Activated gamma-delta T cell treated with Interleukin-2 at 50 U/mL for 16 hours (primary cell): ENCODE measurements at places on chromosomes 6 and 20.

DNA sequence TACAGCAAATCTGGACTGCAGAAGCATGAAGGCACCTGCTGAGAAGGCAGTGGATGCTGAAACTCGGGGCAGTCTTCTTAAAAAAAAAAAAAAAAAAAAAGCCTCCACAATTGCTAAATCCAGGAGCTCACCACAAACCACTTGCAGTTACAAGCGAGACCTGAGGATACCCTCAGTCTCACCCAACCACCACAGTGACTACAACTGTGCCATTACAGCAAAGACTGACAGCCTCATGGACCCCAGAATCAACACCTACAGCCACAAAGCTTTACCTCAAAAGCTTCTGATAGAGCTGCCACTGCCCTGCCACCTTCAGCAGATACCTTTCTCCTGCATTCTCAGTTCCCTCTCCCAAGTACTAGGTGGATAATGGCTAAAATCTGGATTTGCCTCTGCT, 9.0 kb downstream of the COL21A1 start:
- no peak for DNase-seq

DNA sequence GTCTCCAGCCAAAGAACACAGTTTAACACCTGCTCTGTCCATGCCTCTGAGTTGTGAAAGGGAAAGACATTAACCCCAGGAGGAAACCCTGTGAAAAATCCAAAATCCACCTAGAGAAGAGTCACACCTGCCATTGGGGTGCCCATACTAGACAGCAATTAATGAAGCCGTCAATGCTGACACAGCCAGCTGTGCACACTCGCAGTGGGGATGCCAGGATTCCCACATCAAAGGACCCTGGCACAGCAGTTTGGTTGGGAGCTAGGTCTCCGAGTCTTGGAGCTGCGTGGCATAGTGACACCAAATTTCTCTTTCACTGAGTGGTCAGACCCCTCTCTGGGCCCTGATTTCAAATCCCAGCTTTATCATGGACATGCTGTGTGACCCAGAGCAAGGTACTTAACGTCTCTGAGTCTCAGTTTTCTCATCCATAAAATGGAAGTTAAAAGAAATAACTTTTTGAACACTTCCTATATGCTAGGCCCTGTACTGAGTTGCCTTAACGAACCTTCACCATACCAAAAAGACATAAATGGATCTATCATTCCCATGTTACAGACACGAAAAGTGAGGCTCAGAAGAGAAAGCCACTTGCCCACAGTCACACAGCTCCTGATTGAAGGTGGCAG, 30.8 kb downstream of the BPIFB1 start:
- DNase-seq = no peak

GRCh38 chr20:17957505-17958363, 10.9 kb downstream of the SNX5 start:
- no peak for DNase-seq

DNA sequence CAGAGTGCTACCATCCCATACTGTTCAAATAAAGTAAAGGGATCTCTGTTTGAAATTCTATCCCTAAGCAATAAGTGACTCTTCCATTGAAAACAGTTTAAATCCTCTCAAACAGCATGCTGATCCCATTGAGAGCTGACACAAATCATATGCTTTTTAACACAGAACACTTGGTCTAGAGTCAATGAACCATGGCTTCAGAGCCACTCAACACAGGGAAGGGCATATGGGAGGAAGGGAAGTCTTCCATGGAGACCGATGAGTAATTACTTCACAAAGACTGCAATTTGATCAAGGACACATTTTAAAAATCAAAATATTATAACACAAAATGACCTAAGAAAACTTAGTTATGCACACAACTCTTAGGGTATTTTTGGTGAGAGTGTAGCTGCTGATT, 1073.0 kb upstream of the MAP3K7 start:
- DNase-seq = no peak

DNA sequence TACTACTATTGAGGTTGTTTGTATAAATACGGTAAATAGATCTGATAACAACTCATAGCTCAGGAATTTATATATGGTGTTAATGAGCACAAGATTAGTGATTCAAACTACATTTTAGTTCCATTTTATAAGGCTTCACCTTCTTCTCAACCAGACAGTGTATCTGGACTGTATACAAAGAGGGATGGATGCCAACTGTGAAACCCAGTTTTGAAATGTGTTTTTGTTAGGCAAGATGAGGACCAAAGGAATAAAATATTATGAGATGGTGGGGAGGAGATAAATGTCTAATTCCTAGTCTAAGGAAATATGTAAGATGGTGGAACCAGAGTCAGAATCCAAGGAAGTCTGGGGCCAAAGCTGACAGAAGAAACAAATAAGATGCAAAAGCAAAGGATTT, 329.0 kb downstream of the GRIK2 start:
- no peak for DNase-seq

GRCh38 chr6:41885930-41886329, 9.2 kb downstream of the USP49 start:
- DNase-seq = no peak

GRCh38 chr6:125188037-125188436, 34.5 kb downstream of the TPD52L1 start:
- DNase-seq = no peak

- no peak for DNase-seq
These were observed 6.9 kb downstream of the TNXB start for GRCh38 chr6:32102255-32102654.

GRCh38 chr6:28258877-28259777, at the start of gene NKAPL:
Gene NKAPL, plus strand, starts transcription at chr6:28259297. Its CDS starts 75 bp downstream, at chr6:28259372.
- DNase-seq = peak; percentile 50

- DNase-seq = no peak
These were observed 198.3 kb downstream of the HTR1B start for GRCh38 chr6:77264970-77265369.

GRCh38 chr6:2839195-2839981, 2.3 kb downstream of the SERPINB1 start:
- DNase-seq = no peak

- DNase-seq = no peak
These were observed 102.8 kb upstream of the JARID2 start for GRCh38 chr6:15143086-15143485.

GRCh38 chr6:44373051-44373450, 14.5 kb upstream of the CDC5L start:
- DNase-seq = no peak

GRCh38 chr20:22352019-22352418, 232.4 kb downstream of the FOXA2 start:
- no peak for DNase-seq

DNA sequence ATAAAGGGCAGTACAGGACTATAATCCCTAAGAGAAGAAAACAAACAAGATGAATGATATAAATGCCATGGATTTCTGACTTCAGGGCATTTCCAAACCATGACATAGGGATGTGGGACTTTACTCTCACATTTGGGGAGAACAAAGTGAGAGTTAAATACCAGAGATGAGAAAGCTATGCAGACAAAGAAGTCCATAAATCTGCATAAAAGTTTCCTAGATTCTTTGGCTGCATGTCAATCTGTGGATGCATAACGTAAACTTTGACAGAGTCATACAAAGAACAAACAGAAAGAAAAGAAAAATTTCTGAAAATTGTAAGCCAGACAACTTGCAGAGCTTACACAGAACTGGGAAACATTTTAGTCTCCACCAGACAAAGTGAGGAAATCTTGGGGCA, 11.7 kb downstream of the EPM2A start:
- no peak for DNase-seq

DNA sequence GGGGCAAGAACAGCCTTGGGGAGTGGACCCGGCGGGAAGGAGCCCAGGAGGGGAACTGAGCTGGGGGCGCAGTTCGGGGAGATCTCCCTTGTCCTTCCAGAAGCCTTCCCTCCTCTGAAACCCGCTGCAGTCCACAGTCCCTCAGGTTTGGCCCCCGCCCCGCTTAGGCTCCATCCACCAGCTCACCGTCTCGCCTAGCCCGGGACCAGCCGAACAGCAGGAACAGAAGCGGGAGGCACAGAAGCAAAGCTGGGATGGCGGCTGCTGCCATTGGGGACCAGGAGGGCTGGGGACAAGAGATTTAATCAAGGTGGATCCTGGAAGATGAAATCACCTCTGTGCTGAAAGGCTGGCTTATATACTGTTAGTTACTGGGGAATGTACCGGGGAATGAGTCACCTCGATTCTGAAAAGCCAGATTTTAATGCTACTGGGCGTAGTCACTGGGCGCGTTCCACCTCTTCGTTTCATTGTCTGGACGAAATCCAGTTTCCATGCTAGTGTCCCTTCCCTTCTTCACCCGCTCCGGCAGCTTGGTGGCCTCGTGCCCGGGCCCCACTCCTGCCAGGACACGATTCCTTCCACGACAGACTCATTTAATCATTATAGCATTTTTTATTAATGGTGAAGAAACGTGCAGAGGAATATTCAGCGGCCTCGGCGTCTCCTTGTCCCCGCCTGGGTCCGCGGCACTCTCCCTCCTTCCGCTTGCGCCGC, at the start of gene RAET1L:
RAET1L (minus strand) TSS at position 332 of the 717 bp plus-strand sequence; CDS start at position 271, 61 bp downstream.
- DNase-seq = no peak

GRCh38 chr6:99745651-99746050, 139.0 kb downstream of the PRDM13 start:
- DNase-seq = no peak

DNA sequence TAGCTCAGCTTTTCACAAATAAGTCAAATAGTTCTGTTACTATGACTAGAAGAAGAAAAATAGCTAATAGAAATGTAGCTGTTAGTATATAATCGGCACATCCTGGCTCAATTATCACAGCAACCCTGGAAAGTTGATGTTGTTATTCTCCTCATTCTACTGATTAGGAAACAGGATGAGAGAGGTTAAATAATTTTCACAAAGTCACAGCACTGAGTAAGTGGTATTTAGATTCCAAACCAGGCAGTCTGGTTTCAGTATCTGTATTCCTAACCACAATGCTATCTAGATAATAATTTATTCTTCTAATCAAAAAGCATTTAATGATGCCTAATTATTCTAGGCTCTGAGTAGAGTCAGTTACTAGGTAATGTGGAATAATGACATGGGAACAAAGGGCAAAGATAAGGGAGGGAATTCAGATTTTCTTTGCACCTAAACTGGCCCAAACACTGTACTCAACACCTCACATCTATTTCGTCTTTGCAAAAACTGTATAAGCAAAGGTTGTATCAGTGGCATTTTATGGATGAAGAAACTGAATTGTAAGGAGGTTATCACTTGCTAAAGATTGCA, 51.3 kb downstream of the PDE7B start:
- no peak for DNase-seq

DNA sequence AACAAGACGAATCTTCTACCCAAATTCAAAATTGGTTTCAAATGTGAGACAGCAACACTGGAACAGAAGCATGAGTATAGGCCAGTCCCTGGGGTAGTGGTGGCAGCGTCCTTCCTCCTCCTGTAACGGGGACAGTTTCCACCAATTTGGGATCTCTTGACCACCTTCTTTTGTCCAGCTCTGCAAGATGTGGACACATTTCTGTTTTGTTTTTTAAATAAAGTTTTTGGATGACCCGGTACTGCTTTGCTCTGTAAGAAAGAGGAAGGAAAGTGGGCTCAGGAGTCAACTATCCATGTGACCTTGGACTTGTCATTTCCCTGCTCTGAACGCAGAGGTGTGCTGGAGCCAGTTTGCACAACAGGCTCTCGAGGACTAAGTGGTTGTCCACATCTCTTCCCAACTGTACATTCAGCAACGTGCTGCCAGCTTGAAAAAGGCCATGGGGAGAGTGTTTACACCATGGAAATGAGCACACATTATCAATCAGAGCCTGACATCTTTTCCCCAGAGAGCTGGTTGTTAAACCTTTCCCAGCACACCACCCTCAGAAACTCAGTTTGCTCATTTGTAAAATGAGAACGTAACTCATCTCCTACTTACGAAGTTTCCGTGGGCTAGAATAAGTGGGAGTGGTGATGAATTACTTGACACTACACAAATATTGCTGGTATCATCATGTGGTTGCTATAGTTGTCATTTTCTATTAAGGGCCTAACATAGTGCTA, 66.5 kb downstream of the ADTRP start:
- no peak for DNase-seq

- no peak for DNase-seq
These were observed 68.2 kb downstream of the KHDRBS2 start for GRCh38 chr6:62217866-62218265.

GRCh38 chr6:116408491-116408890, 37.7 kb downstream of the DSE start:
- DNase-seq = no peak

DNA sequence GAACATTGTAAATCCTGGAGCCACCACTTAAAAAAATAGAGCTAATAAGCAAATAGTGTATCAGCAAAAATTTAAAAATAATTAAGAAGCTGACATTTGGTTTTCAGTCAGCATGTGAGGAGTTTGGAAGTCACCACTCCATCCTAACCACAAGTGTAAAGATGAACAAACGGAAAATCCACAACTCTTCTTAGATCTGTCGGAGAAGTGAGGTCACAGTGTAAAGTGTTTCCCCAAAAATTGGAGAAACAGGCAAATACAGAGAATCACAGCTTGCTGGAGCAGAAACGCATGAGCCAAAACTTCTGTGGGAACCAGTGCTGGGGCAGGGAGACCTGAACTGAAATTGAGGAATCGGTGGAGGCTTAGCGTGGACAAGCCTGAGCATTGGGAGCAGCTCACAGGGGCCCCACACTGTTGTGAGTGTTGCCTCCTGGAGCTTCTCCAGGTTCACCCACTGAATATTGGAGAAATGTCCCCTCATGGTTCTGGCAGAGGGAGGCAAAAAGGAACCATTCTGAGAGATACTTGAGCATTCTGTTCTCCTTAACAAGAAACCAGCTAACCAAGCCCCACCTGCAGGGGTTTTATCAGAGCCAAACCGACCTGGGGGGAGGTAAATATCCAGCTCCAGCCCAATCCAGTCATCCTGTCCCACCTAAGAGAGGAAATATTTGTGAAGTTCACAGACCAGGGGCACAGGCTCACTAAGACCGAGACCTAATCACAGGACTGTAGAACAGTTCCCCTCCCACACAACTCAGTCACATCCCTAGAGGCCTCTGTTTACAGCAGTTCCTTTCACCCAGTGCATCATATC, 192.0 kb downstream of the ERMARD start:
- no peak for DNase-seq

DNA sequence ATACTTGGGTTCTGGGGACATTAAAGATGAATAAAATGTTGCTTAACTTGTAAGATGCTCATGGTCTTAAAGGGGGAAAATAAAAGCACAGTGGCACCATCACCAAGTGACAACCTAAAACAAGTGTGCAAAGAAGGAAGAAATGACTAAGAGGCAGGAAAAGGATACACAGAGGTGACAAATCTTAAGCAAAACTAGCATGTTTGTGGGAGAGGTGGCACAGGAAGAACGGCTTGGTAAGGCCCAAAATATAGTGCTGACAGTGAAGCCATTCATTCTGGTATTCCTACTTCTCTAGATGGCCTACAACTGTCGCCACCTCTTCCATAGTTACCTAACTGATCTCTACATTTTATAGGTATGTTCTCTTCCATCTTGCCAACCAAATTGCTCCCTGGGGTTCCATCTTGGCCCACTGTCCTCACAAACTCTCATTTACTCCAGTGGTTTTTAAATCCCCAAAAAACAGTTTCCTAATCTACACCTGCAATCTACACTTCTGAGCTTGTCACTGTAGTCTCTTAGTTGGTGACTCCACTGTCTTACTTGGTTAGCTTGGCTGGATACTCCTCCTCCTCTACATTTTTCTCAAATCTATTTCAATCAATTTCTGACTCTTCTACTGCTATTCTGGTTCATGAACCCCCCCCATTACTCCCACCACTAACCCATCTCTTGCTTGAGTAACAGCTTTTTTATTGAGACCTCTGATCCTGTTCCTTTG, 33.5 kb downstream of the FAM8A1 start:
- peak; percentile 24 for DNase-seq
